ENCODE measurements at places on chromosomes 12 and 14.

- DNase-seq = peak; percentile 80
Observed at GRCh38 chr12:127052511-127053232, 1214.3 kb upstream of the TMEM132C start.

- peak; percentile 80 for DNase-seq
Observed at GRCh38 chr12:56628671-56629458, 1.3 kb downstream of the BAZ2A start.

DNA sequence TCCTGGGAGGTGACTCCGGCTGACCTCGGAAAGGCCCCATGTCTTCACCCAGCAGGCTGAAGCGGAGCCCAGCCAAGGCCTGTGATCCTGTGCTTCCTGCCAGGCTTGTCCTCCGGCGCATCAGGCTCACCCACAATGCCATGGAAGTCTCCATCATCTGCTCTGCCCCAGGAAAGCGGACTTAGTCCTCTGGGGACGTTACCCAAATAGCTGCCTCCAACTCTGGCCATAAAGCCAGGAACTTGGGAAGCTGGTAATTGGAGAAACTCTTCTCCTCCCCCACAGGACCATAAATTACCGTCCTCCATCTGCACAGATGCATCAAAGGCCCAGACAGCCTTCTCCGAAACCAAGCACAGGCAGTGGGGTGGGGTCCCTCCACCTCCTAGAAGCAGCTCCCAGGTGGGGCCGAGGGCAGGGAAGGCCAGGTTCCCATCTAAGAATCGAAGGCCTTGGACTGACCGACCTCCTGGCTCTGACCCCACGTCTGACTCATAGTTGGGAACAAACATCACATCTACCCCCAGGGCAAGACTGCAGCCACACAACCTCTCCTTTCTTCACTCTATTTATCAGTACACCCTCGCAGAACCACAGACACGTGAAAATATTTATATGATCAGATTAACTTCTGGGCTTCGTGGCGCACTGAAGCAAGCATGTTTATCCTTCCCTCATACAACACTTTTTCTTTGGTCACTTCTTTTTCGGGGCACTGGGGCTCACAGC is 56.4 kb downstream of the PITPNM2 start:
- peak; percentile 94 for DNase-seq

GRCh38 chr12:26825459-26826016 is 7.5 kb downstream of the ITPR2 start:
- DNase-seq = no peak

- DNase-seq = peak; percentile 9
Observed at GRCh38 chr12:95286713-95287112, 69.1 kb downstream of the VEZT start.

GRCh38 chr14:64952598-64953309 is 10.2 kb upstream of the GPX2 start:
- DNase-seq = no peak

DNA sequence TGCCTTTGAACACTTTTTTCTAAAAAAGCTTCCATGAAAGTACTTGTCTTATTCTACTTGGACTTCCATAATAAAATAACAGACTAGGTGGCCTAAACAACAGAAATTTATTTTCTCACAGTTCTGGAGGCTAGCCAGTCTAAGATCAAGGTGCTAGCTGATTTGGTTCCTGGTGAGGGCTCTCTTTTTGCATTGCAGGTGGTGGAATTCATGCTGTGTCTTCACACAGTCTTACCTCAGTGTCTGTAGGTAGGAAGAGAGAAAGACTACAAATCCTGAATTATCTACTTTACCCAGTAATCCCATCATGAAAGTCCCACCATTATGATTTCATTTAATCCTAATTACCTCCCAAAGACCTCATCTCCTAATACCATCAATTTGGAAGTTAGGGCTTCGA is 356.0 kb downstream of the NAV3 start:
- DNase-seq = no peak

DNA sequence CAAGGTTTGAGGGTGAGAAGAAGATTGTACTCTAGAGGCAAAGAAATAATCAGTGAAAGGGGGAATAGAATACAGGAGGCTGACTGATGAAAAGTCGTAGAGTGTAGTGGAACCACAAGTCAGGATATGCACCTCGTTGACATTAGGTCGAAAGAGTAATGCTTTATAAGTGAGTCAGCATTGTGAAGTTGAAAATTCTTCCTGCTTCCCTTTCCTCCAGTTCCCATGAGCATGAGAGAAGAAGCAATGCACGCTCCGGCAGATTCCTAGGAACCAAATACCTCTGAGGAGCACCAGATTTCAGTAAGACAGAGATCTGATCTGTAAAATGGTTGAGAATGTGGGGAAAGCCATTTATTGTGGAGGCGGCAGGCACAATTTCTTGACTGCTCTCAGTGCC is 16.5 kb downstream of the CCER1 start:
- DNase-seq = peak; percentile 81

- DNase-seq = no peak
Observed at GRCh38 chr12:87687362-87687761, 341.8 kb downstream of the C12orf50 start.

DNA sequence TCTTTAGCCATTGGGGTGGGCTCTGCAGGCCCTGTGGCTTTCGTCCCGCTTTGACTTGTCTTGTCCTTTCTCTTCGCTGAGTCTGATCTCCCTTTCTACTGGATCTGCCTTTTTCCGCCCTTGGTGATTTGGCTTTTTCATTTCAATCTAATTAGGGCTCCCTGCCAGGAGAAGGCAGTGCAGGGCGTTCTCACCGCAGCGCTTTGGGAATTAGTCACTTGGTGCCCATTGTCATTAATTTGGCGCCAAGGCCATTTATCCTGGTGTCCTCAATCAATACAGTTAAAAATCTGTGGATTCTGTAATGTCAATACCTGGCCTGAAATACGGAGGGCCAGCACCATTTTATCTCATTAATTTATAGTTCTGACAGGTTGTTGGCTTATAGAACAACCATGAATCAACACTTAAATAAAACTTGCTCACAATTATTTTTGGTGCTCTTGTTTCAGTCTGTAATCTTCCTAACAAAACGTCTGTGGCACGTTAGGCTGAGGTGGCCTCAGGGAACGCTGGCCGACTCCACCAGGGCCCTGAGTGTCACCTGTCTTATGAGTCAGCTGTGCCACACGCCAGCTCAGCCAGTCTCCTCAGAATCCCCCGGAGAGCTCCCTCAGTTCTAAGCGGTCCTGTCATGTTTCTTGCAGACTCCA is 115.7 kb downstream of the BEGAIN start:
- no peak for DNase-seq

GRCh38 chr12:119340578-119340977 is 6.0 kb downstream of the CCDC60 start:
- DNase-seq = no peak

GRCh38 chr12:90335566-90335965 is 619.4 kb downstream of the CCER1 start:
- no peak for DNase-seq

- peak; percentile 73 for DNase-seq
Observed at GRCh38 chr12:77214136-77214535, 148.8 kb upstream of the E2F7 start.

DNA sequence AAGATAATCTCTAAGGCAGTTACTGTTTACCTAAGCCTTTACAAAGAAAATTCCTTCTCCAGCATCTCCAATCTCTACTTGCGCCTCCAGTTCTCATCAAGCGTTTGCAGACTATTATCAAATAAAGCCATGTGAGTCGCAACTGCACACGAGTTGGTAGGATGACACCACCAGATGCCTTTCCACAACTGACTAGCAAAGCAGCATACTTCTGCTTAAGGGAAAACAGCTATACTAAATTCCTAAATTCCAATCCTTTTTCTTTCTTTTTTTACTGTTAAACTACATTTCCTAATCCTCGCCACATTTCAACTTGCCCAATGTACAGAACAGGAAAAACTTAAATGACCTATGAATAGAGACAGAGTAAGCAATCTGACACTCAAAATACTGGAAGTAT is 166.7 kb downstream of the ITPR2 start:
- peak; percentile 61 for DNase-seq

- no peak for DNase-seq
Observed at GRCh38 chr12:100414739-100415138, 57.9 kb downstream of the SLC17A8 start.

DNA sequence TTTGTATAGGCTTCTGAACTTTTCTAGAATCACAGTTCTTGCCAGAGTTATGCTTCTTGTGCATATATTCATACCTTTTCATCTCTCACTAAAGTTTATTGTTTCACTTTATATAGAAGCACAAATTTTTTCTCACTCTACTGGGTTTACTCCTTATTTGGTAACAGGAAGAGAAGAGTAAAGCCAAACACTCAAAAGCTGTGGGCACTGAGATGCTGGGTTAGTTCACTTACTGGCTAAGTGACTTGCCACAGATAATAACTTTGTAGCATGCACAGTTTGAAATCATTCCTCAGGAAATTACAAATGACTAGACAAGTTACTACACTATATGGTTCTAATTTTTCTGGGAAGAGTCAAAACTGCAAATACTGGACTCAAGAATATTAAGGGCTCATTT is 7.8 kb downstream of the HIGD1C start:
- DNase-seq = peak; percentile 40

- DNase-seq = no peak
Observed at GRCh38 chr12:77553976-77554619, 276.6 kb upstream of the NAV3 start.

DNA sequence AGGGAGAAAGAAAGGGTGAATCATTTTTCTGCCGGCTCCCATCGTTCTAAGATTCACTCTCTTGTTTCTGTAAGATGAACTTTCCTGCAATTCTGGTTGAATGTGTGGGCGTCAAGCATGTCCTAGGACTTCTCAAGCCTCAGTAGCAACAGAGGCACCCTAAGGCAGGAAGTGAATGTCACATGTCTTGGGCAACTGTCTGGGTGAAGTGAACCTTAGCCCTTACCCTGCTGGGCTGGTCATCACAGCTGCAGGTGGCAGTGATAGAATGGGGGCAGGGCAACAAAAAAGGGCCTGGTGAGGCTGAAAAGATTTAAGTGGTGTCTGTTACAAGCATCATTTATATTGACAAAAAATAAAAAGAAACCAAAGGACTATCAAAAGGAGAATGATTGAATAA is 45.9 kb upstream of the CAND1 start:
- DNase-seq = no peak

- DNase-seq = no peak
Observed at GRCh38 chr14:103925316-103925715, 2.9 kb upstream of the TDRD9 start.

DNA sequence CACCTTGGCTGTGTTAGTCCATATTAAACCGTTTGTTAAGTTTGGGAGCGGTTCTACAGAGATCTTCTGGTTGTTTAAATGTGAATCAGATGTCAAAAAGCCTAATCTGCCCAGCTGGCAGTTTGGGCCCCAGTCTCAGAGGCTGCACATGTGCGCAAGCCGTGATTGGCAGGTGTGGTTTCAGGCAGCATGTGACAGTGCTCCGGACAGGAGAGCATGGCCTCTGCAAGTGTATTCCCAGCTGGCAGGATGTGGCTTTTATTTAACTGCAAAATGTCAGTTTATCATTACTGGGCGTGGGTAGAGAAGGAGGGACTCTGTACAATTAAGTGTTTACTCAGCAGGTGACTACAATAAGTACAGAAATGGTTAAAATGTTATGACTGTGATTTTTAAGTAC is 77.5 kb downstream of the PELI2 start:
- peak; percentile 64 for DNase-seq

DNA sequence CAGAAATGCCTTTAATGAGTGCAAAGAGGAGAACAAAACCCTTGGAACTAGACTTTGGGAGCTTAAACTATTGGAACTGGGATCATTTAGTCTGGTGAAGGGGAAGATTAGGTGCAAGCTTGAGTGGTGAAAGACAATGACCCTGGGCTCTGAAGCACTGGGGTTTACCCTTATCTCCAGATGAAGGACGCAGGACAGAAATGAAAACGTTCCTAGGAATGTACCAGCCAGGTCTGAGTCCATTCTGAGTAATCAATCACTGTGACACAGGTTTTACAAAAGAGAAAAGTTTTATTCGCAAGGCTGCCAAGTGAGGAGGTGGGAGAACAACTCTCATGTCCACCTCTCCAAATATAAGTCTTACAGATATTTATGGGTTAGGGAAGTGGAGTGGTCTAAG is 249.1 kb downstream of the LRIG3 start:
- no peak for DNase-seq

DNA sequence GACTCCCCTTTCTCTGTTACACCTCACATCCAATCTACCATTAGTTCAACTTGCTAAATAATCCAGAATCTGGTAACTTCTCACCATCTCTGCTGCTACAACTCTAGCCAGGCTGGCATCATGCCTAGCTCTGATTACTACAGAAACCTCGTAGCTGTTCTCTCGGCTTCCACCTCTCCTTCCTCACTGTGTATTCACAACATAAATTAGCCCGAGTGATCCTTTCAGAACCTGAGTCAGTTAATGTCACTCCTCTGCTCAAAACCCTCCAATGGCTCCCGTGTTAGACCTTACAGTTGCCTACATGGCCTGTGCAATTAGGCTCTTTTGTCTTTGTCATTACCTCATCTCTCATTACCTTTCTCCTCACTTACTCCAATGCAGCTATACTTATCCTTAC is 139.4 kb downstream of the PDE3A start:
- no peak for DNase-seq

GRCh38 chr14:76088771-76089571 is 62.8 kb upstream of the GPATCH2L start:
- no peak for DNase-seq

DNA sequence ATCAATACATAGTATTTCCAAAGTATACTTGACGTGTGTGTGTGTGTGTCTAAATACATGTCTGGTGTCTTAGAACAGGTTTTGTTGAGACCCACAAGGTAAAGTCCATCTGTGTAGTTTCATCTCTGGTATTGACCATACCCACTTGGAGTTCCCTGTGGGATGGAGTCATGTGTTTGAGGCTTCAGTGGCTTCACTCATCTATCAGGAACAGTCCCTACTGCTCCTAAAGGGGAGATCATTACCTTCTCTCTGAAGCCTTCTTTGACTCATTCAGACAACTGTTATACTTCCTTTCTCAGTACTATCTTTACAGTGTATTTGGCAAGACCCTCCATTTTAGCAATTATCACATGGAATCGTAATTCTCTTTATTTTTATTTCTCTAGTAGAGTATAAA is 14.2 kb downstream of the RAB21 start:
- no peak for DNase-seq

- DNase-seq = peak; percentile 35
Observed at GRCh38 chr12:6778217-6778573, 5.9 kb downstream of the LAG3 start.

Measured in EH (cell line).